ENCODE measurements at places on chromosomes 5 and 9.

- peak; percentile 90 for DNase-seq
These were observed at the start of gene CDO1 for GRCh38 chr5:115816226-115817081. CDO1 (minus strand) TSS chr5:115816659; CDS start chr5:115816397, 262 bp downstream.

GRCh38 chr5:74544811-74545210 is 95.7 kb downstream of the ENC1 start:
- DNase-seq = no peak

GRCh38 chr9:128266868-128267590 is 8.8 kb downstream of the GOLGA2 start:
- no peak for DNase-seq

- DNase-seq = no peak
These were observed 108.5 kb downstream of the C9orf152 start for GRCh38 chr9:110099236-110100095.

DNA sequence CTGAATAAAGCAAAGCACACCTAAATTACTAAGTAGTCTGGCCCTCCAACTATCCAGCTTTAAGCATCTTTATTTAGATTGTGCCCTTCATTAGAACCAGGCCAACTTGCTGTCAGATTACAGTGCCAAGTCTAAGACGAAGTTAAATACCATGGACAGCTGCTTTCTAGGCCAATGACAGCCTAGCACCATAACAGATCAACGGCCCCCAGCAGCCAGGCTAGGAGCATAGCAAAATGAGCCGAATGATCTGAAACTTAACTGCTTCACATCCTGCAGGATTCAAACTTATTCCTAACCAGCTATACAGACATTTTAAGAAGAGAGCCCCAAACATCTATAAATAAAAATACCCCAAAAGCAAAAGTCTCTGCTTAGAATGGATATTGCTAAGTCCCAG is 6.8 kb downstream of the SLC24A2 start:
- DNase-seq = no peak

- no peak for DNase-seq
These were observed 50.7 kb downstream of the TMEM167A start for GRCh38 chr5:83026516-83026915.

- no peak for DNase-seq
These were observed 340.6 kb upstream of the DAB2 start for GRCh38 chr5:39765366-39765765.

GRCh38 chr9:127153501-127153900 is 31.1 kb upstream of the ANGPTL2 start:
- no peak for DNase-seq

DNA sequence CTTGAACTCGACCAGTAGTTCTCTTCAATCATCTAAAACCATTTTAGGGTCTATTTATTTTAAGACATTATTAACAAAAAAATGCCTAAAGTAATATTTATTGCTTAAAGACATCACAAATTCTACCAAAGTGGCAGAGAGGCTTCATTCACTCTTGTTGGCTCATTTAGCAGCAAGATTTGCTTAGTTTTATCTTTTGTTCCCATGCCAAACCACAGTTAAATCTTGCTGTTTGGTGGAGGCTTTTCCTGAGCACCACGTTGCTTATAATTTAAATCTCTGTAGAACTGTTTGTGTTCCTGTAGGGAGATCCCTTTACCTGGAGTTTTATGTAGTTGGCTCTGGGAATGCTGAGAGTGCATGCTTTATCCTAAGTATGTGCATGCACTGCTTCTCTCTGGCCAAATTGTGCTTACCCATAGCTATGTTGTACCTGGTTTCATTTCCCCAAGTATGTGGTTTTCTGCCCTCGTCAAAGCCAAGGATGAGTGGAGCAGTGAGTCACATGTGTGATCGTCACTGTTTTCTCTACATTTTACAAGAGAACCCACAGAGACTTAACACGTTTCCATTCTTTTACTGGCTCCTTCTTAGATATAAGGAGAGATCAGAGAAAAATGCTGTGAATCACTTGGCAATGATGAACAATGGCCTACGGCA is 42.1 kb upstream of the MAST4 start:
- no peak for DNase-seq

- DNase-seq = no peak
These were observed 58.9 kb downstream of the NREP start for GRCh38 chr5:111697881-111698757.

DNA sequence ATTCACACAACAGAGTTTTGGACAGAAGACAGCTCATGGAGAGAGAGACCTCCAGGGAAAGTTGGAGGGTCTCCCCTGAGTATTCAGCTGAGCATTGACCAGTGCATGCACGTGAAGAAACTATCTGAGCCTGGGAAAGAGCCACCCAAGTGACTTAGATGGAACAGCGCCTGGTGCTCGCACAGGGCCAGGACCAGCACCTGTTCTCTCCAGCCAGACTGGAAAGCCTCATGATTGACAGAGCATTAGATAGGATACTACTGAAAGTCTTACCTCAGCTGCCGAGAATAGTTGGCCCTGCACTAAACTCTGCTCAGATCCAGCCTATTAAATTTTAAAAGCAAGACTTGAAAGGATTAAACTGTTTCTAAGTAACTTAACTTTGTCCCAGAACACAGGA is 28.3 kb upstream of the NEURL1B start:
- DNase-seq = no peak

DNA sequence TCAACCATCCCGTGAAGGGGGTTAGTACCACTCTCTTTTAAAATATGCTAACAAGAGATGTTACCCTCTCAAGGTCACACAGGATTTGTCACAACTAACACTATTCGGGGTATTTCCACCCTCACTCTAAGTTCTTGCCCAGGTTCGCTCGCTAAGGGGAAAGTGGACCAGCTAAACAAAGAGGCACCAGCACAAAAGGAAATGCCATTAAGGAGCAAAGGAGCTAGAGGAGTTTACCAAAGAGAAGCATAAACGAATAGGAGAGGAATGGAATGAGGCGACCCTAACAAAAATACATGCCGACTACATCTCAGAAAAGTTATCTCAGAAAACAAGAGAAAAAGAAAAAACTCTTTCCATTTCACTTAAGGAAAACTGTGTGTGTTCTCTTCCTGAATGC is 170.9 kb downstream of the DCP2 start:
- DNase-seq = no peak

- DNase-seq = no peak
These were observed 15.4 kb upstream of the WNK2 start for GRCh38 chr9:93168581-93168980.

DNA sequence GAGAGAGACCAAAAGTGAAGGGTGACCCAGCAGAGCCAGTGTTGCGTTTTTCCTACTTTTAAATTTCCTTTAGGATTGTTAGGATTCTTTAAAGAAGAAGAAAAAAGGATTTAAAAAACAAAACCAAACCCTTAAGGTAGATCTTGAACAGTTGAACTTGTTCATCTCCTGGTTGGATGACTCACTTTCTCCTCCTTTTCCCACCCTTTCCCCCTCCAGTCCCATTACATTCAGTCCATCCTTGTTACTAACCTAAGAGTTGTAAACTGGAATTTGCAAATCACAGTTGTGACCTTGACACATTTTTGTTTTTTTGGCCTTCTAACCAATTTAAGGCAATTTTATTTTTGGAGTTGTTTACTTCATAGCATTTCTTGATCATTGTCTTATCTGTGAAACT is 289.2 kb downstream of the ARHGAP26 start:
- DNase-seq = no peak

DNA sequence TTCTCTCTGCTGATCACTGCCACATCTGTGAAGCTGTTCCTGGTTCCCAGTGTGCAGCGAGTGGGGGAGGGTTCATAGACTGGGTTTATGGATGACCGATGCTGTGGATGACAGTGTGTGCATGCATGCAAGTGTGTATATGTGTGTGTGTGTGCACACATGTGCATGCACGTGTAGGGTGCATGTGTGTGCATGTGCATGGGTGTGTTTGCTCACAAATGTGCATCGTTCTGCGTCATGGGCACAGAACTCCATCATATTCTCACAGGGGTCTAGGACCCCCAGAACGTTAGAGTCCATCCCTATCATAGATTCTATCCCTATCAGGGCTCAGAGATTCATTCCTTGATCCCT is 134.0 kb downstream of the PHF2 start:
- no peak for DNase-seq

GRCh38 chr5:9454012-9454481 is 91.8 kb downstream of the SEMA5A start:
- DNase-seq = no peak

DNA sequence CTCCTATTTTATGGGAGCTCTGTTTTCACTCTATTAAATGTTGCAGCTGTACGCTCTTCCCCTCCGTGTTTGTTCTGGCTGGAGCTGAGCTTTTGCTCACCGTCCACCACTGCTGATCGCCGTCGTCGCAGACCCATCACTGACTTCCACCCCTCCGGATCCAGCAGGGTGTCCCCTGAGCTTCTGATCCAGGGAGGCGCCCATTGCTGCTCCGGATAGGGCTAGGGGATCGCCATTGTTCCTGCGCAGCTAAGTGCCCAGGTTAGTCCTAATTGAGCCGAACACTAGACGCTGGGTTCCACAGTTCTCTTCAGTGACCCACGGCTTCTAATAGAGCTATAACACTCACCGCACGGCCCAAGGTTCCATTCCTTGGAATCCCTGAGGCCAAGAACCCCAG is 96.2 kb upstream of the PRDM9 start:
- DNase-seq = no peak

DNA sequence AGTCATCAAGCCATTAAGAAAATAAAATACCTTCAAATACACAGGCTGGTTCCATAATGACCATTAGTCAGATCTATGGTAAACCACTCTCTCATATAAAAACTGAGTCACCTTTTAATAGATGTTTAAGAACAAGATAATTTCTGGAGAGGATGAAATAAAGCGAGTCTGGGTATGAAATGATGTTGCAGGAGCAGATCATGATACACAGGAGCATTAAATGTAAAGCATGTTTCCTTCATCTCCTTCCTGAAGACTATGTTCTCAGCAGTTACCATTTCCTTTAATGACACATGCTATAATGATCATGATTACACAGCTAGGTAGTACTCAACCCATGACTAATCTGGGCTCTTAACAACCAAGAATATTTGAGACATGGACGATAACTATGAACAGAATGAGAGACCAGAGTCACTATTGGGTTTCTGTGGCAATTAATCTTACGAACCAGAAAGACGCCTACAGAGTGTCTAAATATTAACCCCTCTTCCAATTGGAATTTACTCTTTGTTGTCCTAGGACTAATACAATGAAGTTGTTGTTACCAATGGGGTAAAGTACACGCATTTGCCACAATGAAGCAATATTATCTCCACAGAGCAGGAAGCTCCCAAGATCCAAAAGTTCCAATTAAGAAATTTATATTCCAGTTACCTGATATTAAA is 105.6 kb downstream of the NR6A1 start:
- no peak for DNase-seq

GRCh38 chr5:105899726-105900125 is 1771.0 kb downstream of the EFNA5 start:
- no peak for DNase-seq

DNA sequence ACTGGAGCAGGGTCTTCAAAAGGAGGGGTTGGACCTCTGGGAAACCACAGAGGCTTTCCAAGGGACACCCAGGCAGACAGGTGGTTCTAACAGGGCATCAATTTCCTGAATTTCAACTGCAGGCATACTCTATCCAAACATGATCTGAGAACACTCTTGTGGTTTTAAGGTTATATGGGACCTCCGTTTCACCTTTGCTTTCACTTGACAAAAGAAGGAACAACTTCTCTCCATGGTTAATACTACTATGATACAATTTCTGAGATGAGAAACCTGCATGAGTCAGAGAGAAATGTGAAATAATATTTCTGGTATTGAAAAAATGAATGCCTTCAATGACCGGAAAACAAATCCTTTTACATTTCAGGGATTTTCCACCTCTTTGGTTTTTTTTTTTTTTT is 28.0 kb upstream of the ERAP1 start:
- DNase-seq = no peak

GRCh38 chr5:126763371-126763770 is 13.6 kb upstream of the LMNB1 start:
- DNase-seq = no peak

GRCh38 chr9:129093602-129094386 is 12.9 kb downstream of the DOLPP1 start:
- DNase-seq = no peak

GRCh38 chr9:94881023-94881422 is 154.5 kb downstream of the AOPEP start:
- DNase-seq = no peak

DNA sequence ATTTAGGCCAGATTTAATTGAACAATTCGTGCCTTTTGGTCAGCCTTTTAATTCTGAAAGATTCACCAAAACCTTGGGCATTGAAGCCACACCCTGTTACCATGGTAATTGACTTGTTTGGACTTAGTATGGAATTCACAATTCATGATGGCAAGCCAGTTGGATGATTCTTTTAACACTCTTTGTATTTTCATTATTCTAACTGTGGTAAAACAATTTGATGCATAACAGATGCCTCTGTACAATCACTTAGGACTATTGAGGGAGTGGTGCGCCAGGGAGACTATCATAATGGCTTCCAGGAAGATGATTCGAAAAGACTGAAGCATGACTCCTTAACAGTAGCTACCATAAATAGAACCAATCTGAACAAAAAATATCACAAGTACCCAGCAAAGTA is 381.1 kb upstream of the ADAMTS16 start:
- DNase-seq = no peak

- no peak for DNase-seq
These were observed 856.6 kb downstream of the MAT2B start for GRCh38 chr5:164361986-164362385.

- DNase-seq = no peak
These were observed 6.6 kb downstream of the CWC27 start for GRCh38 chr5:64775291-64775690.
